CD4-positive, alpha-beta memory T cell (primary cell): ENCODE measurements at places on chromosomes 3 and 15. TPM values are rescaled to one million over a fixed set of nuclear protein-coding genes. Genes with fewer than 3 reads are reported as not detected.

DNA sequence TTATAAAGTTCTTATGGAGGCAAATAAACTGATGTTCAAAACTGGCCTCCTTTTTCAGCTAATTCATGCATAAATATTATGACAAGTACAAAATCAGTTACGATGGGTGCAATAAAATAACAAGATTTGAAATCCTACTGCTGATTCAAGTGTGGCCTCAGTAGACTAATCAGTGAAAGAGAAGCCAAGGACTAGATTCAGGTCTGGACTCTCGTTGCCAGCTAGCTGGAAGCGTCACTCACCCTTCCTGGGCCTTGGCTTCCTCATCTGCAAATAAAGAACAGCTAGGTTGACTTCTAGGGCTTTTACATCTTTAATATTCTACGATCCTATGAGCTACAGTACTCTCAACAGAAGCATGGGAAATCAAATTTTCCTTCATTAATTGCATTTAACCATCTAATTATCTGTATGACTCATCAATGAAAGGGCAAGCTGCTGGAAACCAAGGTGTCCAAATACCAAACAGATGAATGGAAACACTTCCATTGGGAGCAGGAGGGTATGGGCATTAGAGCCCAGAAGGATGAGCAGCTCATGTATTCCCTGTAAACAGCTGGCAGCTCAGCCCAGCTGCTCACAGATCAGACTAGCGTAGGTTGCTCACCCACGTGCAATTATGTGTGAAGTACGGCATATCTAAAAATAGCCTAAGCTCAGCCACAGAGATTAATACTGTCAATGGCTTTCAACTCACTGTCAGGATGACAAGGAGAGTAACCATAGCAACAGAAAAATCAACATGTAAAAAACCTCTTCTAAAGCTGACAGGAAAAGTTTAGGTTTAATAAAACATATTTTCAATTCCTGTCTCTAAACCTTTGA lies 294.8 kb downstream of the PLCL2 start:
- peak; percentile 24 for DNase-seq
- no peak overlapping the region for H3K27ac ChIP-seq
- H3K27me3 ChIP-seq = no peaks in the 10 kb centered on the region
- no peak overlapping the region for H3K4me3 ChIP-seq
- no peaks in the 10 kb centered on the region for H3K36me3 ChIP-seq

Gene STRC
- total RNA-seq = 2.8 TPM

- no peaks in the 10 kb centered on the region for H3K27me3 ChIP-seq
- peaks cover 50% of the 10 kb centered on the region for H3K4me1 ChIP-seq
- peak overlapping the region; percentile 54 for H3K4me3 ChIP-seq
- H3K36me3 ChIP-seq = no peaks in the 10 kb centered on the region
Measured at GRCh38 chr3:177358977-177359592, 161.8 kb upstream of the TBL1XR1 start.

DNA sequence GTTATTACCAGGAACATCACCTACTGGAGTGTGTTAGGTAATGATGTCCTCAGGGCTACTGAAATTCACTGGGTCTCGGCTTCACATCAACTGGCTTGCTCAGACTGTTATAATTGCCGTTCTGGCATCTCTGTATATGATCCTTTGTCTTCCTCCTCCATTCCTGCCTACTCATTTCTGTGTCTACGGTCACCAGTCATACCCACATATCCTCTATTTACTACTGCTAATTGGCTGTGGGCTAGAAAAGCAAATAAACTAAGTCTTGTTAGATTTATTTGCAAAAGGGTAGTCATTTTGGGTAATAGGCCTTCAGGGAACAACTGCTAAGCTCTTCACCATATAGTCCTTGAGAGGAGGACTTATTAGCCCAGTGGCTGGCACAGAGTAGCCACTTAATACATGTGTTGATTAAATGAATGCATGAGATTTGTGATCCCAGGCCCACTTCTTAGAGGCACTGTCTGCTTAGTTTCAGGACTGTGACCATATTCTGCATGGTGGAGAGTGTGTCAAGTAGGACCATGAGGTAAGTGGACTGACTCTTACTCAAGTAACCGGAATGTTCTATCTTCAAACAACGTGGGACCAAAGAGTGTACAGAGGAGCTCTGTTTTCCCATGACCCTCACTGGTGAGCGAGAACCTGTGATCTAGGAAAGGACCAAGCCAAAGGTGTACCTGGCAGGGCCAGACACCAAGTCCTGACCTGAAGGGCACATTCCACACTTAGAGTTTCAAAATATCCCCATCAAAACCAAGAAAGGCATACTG lies 13.2 kb downstream of the ZDHHC3 start:
- no peak overlapping the region for H3K4me3 ChIP-seq
- no peak for DNase-seq
- no peaks in the 10 kb centered on the region for H3K27me3 ChIP-seq
- no peak overlapping the region for H3K27ac ChIP-seq
- H3K4me1 ChIP-seq = peaks cover 11% of the 10 kb centered on the region

GRCh38 chr15:88178631-88179030 lies 77.9 kb downstream of the NTRK3 start:
- no peaks in the 10 kb centered on the region for H3K27me3 ChIP-seq
- DNase-seq = no peak
- H3K27ac ChIP-seq = no peak overlapping the region
- H3K4me3 ChIP-seq = no peak overlapping the region

GRCh38 chr3:40398346-40398745 lies 11.4 kb downstream of the ENTPD3 start:
- DNase-seq = no peak
- no peaks in the 10 kb centered on the region for H3K4me1 ChIP-seq
- no peaks in the 10 kb centered on the region for H3K36me3 ChIP-seq
- H3K27me3 ChIP-seq = no peaks in the 10 kb centered on the region

- no peak overlapping the region for H3K27ac ChIP-seq
- H3K4me3 ChIP-seq = no peak overlapping the region
- no peaks in the 10 kb centered on the region for H3K36me3 ChIP-seq
- H3K27me3 ChIP-seq = no peaks in the 10 kb centered on the region
- no peak for DNase-seq
Measured at GRCh38 chr15:78244893-78245292, 10.5 kb upstream of the ACSBG1 start.

DNA sequence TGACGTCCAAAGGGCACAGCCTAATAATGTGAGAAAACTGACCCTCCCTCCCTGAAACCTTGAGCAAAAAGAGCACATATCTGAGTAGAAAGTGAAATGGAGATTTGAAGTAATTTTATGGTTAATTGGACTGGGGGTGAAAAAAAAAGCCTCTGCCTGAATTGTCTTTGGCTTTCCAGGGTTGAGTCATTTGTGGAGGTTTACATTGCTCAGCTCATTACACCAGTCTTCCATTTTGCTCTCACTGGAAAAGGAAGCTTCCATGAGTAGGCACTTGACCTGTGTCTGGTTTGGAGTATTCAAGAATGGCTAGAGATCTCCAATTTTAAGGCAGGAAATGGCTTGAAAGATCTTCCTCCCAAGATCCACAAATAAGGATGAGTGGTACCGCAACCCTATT lies 273.9 kb downstream of the PDCD6IP start:
- H3K4me3 ChIP-seq = no peak overlapping the region
- H3K27me3 ChIP-seq = no peaks in the 10 kb centered on the region
- no peaks in the 10 kb centered on the region for H3K4me1 ChIP-seq

Gene ZCWPW2
- 0.61 TPM for total RNA-seq

Gene GRM7
- not detected for total RNA-seq
